ENCODE measurements at places on chromosomes 1 and 21.

GRCh38 chr21:33839167-33839716 is 76.4 kb downstream of the ATP5PO start:
- DNase-seq, result no peak

GRCh38 chr1:218633238-218633988 is 288.3 kb downstream of the TGFB2 start:
- DNase-seq, result no peak

DNA sequence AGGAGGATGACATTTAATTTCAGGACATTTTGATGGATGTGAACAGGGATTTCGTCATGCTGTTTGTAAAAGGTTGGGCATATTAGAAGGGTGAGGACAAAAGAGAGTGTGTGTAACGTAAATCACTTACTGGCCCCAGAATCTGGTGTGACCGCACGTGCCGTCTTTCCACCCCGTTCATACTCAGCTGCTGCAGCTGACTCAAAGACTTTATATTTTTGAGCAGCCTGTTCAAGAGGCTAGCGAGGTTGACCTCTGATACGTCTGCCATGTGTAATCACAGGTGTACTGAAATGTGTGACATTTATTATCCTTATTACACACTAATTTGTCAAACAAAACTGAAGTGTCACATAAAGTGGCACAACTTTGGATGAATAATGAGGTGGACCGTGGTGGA is 66.5 kb upstream of the ERRFI1 start:
- DNase-seq, result no peak

- no peak for DNase-seq
Measured at GRCh38 chr1:53930932-53931331, 14.6 kb downstream of the IFT25 start.

DNA sequence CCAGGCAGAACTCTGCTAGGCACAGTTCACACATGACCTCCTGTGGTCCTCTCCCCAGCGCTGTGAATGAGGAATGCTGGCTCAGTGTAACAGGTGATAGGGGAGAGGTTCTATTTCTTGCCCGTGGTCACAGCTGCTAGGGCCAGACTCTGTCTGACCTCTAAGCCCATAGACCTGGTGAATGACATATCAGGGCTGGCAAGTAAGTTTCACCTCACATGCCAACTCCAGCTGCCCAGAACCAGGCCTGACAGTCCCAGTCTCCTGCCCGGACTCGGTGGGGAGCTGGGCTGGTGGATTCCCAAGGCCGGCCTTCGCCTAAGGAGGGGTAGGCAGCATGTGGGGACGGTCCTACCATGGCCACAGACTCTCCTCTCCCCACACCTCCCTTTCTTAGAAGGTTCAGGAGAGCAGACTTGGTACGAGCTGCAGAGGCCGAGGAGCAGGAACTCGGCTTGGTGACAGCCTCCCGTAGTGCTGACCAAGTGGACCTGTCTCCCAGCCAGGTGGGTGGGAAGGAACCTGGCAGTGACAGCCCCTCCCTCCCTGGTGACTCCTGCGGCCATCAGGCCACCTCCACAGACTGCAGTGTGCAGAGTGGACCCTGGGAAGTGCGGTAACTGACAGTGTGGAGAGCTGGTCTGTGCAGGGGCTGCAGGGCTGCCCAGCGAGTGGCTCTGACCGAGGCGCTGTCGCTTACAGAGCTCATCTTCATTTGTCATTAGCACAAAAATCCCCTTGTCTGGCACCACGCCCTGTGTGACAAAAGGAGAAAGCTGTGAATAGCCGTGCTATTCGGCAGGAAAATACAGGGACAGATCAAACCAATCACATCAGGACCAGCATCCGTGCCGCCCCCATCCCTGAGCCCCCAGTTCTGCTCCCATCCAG is 74.6 kb downstream of the SCCPDH start:
- DNase-seq, result no peak

DNA sequence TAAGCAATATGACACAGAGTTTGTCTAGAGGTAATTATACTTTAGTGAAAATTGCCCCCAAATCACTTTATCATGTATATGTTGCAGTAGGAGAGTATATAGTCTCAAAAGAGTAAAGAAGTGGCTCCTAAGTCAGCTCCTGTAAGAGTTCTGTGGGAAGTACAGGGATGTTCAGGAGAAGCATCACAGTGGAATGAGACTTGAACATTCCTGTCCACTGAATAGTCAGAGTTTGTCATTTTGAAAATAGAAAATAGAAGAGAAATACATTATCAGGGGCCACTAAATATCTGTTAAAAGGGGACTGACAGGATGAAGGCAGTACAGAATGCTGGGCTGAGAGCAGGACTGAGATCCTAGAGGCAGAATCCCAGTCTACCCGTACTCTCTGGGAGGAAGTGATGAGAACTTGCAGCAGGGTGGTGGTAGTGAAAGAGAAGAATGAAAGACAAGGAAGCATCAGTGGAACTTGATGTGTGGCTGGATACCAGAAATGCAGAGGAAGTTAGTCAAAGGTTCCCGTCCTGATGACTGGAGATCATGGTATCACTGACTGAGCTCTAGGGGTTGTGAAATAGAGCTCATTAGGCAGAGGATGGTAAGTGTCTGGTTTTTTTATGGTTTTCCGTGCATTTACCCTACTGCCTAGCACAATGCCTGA is 153.4 kb downstream of the FMN2 start:
- DNase-seq, result no peak

- no peak for DNase-seq
Measured at GRCh38 chr1:226545836-226546596, 2.5 kb upstream of the STUM start.

DNA sequence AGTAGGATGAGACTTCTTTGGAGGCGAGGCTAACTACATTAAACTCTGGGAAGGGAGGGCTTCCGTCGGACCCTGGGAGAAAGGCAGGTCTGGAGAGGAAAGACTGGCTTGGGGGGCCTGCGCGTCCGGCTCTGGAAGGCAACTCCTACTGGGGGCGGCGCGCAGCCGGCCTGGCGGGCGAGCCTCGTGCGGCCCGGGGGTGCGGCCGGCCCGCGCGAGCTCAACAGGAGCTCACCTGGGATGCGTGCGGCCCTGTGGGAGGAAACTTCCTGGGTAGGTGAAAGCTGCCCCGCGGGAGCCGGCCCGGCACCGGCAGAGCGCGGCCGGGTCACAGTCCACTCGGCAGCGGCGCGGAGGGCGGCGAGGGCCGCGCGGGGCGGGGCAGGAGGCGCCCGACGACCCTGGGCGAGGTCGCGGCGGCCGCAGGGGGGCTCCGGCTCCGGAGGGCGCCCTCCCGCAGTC is 449 bp downstream of the EPS15 start:
- DNase-seq, result no peak

GRCh38 chr1:163410073-163410999 is 88.6 kb downstream of the NUF2 start:
- no peak for DNase-seq

DNA sequence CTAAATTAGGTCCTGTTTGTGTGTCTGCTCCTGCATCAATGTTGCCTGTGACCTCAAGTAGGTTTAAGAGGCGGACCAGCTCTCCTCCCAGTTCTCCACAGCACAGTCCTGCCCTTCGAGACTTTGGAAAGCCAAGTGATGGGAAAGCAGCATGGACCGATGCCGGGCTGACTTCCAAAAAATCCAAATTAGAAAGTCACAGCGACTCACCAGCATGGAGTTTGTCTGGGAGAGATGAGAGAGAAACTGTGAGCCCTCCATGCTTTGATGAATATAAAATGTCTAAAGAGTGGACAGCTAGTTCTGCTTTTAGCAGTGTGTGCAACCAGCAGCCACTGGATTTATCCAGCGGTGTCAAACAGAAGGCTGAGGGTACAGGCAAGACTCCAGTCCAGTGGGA is 79.9 kb downstream of the PRDM2 start:
- no peak for DNase-seq

DNA sequence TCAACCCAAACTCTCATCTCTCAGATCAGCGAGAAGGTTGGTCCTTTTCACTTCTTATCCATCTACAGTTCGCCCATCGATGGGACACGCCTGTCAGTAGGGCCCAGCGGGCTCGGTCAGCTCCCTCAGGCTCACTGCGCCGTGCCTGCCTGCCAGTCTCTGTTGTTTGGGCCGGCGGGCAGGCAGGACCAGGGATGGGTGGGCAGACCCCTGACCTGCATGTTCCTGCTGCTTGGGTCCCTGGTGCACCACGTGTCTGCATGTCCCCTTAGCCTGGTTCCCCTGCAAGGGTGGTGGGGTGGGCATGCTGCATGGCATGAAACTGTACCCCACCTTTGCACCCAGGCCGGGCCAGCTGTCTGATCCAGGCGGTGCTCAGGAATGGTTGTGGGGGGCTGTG is 52.4 kb downstream of the PTPRF start:
- DNase-seq, result no peak
